ENCODE measurements at places on chromosomes 3 and 15.

DNA sequence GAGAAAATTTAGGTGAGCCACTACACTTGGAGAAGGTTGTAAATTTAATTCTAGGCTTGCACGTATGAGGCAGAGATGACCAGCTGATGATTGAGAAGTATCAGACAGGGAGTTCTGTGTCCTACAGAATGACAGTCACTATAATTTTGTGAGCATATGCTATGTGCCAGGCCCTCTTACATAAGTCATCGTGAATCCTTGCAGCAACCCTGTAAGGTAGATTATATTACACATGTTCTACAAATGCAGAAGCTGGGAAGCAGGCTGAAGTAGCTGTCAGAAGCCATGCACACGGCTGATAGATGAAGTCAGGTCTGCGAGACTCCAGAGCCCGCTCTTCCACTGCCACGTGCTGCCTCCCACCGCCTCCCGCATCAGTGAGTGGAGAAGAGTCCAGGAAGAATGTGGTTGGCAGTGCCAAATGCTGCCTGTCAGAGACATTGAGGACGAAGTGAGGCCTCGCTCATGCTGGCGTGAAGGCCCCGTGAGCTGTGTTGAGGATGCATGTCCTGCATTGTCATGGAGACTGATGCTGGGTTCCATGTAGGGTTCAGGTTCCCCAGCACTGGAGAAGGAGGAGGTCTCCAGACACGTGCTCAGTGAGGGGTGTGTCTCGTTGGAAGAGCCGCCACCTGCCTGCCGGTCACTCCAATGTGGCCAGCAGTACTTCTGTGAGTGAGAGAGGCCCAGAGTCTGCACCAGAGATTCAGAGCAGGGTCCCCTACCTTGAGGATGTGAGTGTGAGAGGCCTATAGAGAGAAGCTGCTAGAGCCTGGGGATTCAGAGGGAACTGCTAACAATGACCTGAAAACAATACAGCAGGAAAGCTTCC lies 123.3 kb upstream of the PLXNA1 start:
- DNase-seq, result no peak

DNA sequence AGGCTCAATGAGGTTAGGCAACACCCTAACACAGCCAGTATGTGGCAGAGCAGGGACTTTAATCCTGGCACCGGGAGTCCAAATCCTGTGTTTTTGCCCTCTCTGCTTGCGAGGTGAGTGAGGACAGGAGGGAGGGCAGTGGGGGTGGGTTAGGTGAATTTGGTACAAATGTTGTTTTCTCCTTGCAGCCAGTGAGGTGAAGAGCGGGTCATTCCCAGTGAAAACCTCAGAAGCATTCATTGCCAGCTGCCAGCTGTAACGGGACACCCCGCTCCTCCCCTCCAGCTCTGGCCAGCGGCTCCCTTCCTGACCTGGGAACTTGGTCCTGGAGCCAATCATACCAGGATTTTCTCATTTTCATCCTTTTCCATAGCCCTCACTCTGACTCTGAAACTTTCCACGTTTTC lies 45.7 kb upstream of the RAB6B start:
- no peak for DNase-seq

- DNase-seq, result no peak
Observed at GRCh38 chr15:99605490-99605931, 39.7 kb downstream of the MEF2A start.

GRCh38 chr3:145623349-145623748 lies 537.6 kb downstream of the PLOD2 start:
- DNase-seq, result no peak

- no peak for DNase-seq
Observed at GRCh38 chr3:77096966-77097890, 57.3 kb downstream of the ROBO2 start.

DNA sequence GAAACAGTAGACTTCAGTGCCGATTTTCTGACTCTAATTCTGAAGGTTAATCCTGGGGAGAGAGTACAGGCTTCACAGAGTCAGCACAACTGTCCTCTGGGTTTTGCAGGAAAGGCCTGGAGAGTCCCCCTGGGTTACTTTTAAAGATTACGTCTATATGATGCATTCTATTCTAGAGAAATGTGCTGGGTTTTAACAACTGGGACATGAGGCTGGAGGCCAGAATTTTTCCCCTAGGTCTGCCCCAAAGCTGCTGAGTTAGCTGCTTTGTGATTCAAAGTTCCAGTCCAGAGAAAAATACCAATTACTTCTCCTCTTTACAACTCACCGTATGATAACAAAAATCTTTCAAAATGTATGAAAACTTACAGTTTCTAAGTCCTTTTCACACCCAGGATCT lies 240.7 kb upstream of the TPRG1 start:
- DNase-seq, result no peak

DNA sequence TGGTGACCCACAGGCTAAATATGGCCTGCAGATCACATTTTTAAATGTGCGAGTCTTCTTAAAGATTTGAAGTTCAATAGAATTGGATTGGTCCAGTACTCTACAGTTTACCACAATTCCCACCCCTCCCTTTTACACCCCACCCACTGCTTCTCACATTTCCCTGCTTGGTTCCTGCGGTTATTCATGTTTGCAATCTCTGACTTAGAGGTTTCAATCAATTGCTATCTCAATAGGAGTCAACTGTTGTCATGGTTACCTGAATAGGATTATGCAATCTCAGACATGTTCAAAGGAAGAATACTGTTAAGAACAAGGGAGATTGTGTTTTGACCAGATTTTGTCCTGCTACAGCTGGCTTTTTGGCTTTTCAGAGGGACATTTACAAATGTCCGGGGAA lies 4.9 kb upstream of the C3orf49 start:
- DNase-seq, result no peak

GRCh38 chr3:43468133-43468532 lies 153.7 kb downstream of the ANO10 start:
- DNase-seq, result no peak

DNA sequence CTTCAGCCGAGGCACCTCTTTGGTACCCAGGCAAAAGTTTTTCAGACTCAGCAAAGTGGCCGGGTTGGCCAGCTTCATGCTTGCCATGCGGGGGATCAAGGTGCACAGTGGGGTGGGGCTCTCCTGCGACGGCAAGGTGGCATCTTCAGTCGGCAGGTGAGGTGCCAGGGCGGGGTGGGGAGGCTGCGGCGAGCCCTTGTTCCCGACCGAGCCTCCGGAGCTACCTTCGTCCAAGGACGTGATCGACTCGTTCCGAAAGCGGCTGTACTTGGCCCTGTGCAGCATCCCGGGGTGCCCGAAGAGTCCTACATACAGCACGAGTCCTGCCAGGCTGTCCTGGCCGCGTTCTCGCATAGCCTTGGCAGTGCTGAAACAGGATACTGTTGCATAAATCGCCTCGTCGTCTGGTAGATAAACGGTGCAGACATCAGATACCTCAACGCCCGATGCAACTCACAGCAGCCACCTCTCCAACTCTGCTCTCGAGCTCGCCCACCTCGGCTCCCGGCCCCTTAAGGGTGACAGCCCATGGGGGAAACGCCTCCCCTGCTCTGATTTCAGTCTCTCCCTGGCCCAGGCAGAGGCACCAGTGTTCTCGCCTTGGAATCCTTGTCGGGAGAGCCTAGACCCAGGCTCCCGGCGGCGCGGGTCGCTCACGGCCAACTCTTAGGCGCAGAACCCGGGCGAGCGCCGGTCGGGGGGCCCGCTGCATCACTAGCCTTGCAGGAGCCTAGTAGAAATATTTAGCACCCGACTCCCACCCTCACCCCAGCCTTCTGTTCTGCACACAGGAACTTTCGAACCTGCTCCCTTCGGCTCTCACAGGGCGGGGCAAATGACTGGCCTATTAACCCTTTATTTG lies 826 bp downstream of the SHC4 start:
- no peak for DNase-seq

DNA sequence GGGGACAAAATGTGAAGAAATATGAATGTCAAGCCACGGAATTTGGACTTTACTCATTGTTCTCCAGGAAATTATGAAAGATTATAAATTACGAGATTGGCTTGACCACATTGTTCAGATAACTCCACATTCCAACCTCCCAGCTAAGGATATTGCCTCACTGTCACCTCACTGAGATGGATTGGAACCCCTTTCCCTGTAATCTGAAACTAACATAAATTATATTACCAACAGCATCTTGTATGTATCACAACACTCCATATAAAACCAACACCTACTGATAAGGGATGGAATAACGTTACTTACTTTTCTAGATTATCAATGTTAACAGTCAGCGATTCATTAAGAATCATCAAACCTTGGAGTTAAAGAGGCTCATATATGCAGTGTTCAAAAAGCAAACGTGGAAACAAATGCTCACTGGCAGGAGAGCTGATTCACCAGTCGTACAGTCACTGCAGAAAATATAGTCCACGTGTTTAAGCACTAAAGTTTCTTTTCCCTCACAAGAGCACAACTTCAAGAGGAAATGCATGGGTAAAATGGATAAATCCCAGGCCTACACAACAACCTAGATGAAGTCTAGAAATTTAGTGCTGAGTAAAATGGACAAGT lies 451.5 kb downstream of the FGF12 start:
- no peak for DNase-seq

DNA sequence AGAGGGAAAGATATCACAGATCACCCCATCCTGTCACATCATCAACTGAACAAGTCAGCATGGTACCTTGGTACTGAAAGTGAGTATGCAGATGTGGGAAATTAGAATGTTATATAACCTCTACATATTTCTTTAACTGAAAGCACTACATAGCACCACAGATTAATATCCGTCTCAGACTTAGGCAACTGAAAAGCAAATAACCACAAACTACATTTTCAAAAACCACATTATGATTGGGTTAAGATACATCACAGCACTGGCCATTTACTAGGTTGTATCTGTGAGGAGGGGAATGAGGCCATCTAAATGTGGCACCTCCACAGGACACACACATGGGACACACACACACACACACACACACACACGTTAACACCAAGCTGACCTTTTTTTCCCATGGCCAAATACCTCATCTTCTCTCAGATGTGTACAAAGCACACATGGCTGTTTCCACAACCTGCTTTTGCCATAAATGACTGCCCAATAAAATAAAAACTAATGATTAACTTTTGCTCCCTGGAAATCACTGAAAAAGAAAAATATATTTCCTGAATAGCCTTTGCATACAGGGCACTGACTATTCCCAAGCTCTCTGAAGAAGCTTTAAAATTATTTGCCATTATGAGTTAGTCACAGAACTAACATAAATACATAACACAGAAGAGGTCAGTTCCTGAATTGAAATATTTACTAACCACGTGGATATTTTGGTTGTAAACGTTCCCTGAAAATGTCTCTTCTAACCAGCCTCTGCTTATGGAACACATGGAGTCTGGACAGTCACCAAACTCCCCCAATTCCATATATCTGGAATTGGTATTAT lies 60.1 kb downstream of the SUMF1 start:
- DNase-seq, result no peak

DNA sequence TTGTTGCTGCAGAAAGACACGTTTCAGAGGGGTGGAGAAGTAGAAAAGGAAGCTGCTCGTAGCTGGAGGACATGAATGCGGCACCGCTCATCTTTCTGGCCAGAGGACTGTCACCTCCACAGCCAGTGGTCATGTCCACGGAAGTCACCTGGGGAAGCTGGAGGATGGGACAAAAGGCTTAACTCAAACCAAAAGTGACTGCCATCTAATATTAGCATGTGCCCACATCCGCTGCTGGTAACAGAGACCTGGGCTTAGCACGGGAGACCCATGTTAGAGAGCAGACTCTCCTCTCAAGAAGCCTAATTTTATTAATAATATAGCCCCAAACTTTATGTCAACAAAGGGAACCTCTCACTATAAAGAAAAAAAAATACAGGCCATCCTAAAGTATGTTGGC lies 5.9 kb downstream of the MEX3B start:
- no peak for DNase-seq

- DNase-seq, result no peak
Observed at GRCh38 chr3:124057420-124057819, 65.5 kb upstream of the ROPN1 start.

Data from bone marrow (tissue), 2 donors.